Fibroblast of the conjunctiva (primary cell): ENCODE measurements at places on chromosomes 5 and 9.
A peak's percentile ranks its signal among the peaks of the same experiment; 100 is the strongest.

DNA sequence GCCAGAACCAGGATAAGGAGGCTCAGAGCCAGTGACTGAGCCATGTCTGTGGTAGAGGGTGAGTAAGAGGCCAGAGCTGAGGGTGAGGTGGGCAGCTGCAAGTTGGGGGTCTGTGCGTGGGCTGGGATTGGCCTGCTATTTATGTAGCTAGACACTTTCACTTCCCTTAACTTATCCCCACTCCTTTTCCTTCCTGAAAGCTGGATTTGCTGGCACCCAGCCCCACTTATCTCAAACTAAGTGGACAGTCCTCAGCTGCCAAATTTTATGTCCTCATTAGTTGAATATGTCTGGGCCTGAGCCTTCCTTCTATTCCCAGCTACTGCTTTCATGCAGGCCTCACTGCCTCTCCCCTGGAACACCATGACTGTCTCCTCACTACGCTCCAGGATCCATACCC is at the start of gene CCL21:
TSS of gene CCL21 (minus strand) at position 114 of the 400 bp plus-strand sequence. CDS start at position 44, 70 bp downstream.
- no peak for DNase-seq

DNA sequence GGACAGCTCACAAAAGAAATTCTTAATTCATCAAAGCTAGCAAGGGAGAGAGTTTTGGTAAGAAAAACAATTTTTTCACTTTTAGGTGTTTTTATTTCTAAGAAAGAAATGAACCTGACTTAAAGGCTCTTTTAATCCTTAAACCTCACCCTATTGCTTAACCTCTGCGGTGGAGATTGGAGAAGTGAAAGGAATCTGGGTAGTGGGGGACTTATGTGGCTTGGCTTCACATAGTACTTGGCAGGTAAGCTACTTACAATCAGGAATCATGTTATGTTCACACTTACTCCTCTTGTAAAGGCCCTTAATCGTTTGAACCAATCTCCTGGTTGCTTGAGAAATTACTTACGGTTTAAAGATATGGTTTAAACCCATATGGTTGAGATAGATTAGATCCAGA is 104.8 kb downstream of the ISOC1 start:
- DNase-seq: no peak

- no peak for DNase-seq
These were observed 234.6 kb downstream of the GADD45G start for GRCh38 chr9:89839449-89839848.

GRCh38 chr9:37001459-37001858 is 32.6 kb downstream of the PAX5 start:
- no peak for DNase-seq

- no peak for DNase-seq
These were observed 37.3 kb upstream of the PLPP1 start for GRCh38 chr5:55572020-55572419.

- DNase-seq: no peak
These were observed 6.9 kb upstream of the AJM1 start for GRCh38 chr9:136835162-136835931.

- DNase-seq: no peak
These were observed 54.1 kb downstream of the AP3S1 start for GRCh38 chr5:115895821-115896220.

DNA sequence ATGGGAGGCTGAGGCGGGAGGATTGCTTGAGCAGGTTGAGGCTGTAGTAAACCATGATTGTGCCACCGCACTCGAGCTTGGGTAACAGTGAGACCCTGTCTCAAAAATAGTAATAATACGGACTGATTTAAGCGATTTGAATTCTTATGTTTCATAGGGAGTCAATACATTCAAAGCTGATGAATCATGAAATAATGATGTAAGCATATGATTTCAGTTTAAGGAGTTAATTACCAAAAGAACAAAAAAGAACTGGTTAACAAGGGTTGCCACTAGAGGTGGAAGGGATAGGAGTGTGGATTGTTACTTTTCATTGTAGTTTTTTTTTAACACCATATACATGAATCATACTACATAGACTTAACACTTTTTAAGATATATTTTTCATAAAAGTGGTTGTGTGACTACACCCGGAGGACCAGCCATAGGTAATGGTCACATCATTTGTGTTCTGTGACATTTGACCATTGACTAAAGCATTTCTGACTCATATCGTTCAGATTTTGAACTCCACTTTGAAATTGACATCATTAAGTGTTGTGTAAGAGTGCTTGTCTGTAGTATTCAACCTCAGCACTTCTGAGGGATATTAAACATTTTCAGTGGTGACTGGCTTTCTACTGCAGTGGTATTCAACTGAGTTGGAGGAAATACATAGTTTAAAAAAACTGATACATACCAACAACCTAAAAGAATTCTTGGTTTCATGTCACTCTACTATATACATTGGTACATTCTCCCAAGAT is 7.0 kb downstream of the TRMT10B start:
- no peak for DNase-seq

DNA sequence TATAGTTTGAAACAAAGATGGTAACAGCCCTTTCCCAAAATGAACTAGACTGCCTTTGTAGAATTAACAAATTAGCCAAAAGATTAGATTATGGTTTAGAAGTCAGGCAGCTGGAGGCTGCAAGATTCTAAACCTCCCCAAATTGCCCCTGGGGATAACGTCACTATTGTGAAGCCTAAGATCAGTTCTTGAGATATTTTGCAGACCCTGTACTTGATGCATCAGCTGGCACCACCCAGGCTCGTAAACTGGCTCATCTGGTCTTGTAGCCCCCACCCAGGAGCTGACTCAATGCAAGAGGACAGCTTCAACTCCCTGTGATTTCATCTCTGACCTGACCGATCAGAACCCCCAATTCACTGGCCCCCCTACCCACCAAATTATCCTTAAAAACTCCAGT is 4.2 kb upstream of the SOWAHA start:
- no peak for DNase-seq

DNA sequence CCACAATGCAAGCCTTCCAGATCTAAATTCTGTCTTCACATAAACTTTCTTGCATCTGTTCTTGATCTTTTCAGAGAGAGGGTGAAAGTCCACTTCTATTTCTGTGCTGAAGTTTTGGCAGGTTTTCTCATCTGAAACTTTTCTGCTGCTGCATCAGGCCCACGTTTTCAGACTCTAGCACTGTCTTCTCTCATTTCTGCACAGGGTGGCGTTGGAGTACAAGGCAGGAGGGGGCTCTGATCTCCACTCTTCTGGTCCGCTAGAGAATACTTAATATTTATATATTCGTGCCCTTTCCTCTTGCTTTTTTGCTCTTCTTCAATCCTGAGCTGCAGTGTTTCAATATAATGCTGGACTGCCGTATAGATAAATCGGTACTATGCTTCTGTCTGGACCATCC is 204.0 kb upstream of the PRDM9 start:
- no peak for DNase-seq

GRCh38 chr5:132770476-132771159 is 6.4 kb downstream of the SEPTIN8 start:
- no peak for DNase-seq

DNA sequence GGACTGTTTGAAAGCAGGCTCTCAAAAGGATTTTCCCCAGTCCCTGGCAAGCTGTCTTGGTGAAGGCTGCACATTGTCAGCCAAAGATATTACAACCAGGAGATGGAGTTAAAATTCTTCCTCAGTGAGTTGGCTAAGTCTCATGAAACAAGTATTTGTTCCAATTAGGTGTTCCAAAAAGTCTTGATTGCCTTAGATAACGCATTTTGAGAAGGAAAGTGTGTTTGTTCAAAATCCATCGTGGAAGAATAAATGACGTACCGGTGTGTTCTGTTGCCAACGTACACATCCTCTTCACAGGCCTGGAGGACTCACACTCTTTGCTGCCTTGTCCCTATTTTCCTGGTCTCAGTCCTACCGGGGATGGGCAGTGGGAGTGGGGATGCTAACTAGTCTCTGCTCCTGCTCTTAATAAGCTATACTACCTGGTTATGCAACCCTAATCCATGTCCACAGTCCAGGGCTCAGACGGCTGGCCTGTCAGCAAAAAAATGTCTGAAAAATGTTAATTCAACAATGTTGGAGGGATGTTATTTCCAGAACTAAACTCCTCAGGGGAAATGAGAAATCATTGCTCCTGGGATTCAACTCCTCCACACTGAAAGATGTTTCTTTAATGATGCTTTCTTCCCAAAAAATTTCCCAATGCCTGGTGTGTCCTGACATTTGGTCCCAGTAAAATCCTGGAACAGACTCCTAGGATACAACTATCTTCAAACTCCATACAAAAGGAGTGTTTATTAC is 175.3 kb upstream of the KLF9 start:
- peak; percentile 66 for DNase-seq

- DNase-seq: no peak
These were observed 124.9 kb downstream of the TMEM167A start for GRCh38 chr5:82952326-82952725.

GRCh38 chr9:126617823-126618165 is 4.1 kb downstream of the LMX1B start:
- no peak for DNase-seq

DNA sequence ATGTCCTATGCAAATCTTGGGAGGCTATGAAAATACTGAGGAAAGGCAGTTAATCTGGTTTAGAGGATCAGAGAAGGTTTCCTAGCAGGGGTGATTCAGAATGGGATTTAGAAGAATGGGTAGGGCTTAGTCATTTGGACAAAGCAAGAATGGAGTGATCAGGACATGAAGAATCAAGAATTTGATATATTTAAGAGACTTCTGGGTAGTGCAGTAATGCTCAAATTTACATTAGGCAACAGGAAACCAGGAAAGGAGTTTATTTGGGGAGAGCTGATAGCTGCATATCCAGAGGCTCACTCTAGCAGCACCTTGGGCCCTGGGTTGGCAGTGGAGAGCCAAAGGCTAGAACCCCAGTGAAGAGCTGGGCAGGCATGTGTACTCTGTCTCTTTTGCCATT is 78.9 kb upstream of the PAPPA start:
- DNase-seq: no peak

DNA sequence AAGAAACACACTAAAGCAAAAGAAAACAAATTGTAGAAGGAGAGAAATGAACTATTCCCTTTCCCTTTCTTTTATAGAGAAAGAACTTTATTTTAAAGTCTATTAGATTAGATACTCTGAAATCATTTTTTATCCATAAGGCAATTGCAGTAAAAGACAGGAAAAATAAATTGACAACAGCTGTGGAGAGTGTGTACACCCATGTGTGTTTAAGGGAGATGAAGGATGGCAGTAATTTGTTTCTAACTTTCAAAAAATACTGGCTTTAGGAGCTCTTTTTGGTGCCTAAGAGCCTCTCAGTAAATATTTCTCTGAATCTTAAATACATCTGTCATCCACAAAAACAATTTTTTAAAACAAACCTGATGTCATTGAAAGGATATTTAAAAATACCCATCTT is 18.3 kb upstream of the ARL14EPL start:
- DNase-seq: no peak
